Pulmonary artery endothelial cell (primary cell): ENCODE measurements at places on chromosomes 5 and 9. TPM values are rescaled to one million over a fixed set of nuclear protein-coding genes. Genes with fewer than 3 reads are reported as not detected.

Gene OMD
- total RNA-seq, result 0.04 and 0.07 TPM in 2 replicates

Gene C9orf85
- 8.8 and 11.3 TPM in 2 replicates for total RNA-seq

Gene PCDHGA9
- total RNA-seq, result 1.2 and 1.8 TPM in 2 replicates

Gene KIAA0825
- 0.99 and 1.7 TPM in 2 replicates for total RNA-seq
